ENCODE measurements at places on chromosomes 16 and 17.

- DNase-seq = no peak
Observed at GRCh38 chr17:68029512-68030215, 5.9 kb upstream of the KPNA2 start.

DNA sequence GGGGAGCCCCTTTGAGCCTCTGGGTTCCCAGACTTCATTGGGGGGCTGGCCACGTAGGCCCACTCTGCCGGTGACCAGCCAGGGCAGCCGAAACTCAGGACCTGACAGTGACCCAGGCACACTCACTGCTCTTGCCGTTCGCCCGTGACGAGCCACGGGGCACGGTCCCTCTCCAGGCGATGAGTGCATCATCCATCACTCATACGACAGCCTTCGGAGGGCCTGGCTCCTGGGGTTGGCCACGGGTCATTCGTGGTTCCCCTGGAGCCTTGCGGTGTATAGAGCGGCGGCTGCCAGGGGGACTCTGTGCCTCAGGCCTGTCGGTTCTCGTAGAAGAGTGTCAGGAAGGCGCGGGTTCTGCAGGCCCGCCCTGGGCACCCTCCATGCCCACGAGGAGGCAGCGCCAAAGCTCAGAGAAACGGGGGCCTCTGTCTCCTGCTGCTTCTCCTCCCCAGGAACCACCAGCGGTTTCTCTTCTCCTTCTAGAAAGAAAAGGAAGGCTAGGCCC, 11.2 kb upstream of the NUDT16L1 start:
- no peak for DNase-seq

DNA sequence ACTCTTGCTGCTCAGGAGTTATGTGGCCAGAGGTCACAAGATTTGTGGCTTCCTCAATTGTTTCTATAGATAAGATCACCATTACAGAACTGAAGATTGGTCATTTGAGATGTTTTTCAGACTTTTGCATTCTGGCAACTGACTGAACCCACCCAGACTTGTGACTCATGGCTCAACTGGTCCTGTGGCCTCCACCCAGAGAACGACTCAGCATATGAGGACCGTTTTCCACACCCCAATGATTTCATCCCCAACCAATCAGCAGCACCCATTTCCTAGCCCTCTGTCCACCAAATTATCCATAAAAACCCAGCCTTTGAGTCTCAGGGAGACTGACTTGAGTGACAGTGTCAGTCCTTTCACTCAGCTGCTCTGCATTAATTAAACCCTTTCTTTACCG, 143.2 kb upstream of the ASIC2 start:
- peak; percentile 9 for DNase-seq

DNA sequence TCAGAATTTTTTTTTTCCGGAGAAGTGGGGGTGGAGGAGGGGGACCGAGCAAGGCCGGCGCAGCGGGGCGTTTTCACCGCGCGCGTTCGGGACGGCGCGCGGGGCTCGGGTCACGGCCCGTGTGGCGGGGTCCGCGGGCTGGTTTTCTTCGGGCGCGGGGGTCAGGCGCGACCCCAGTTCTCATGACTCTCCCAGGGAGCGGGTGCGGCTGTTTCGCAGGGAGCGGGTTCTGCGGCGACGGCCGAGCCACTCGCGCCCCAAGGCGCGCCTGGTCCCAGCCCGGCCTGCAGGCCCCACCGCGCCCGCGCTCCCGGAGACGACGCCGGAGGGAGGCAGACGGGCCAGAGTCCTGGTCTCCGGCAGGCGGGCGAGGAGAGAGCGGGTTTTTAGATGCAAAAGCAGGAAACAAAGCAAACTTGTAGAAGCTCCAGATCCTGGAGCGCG, 1.0 kb downstream of the BAHCC1 start:
- no peak for DNase-seq

- DNase-seq = no peak
Observed at GRCh38 chr17:6488008-6488539, 43.8 kb downstream of the PIMREG start.

DNA sequence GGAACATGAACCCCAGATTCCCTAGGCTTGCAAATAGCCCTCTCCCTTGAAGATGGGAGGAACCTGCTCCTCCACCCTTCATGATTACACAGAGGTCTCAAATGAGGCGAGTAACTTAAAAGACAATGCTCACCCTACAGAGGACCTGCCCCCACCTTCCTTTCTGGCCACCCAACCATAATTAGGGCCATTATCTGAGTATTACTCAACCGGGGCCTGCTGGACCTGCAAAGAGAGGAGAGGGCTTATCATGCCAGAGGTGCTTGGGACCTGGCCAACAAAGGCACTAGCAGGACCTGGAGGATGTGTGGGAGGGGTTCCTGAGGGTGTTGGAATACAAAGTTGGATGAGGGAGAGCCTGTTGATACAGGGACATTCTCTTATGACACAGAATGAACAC, 42.4 kb downstream of the RNF157 start:
- DNase-seq = no peak

DNA sequence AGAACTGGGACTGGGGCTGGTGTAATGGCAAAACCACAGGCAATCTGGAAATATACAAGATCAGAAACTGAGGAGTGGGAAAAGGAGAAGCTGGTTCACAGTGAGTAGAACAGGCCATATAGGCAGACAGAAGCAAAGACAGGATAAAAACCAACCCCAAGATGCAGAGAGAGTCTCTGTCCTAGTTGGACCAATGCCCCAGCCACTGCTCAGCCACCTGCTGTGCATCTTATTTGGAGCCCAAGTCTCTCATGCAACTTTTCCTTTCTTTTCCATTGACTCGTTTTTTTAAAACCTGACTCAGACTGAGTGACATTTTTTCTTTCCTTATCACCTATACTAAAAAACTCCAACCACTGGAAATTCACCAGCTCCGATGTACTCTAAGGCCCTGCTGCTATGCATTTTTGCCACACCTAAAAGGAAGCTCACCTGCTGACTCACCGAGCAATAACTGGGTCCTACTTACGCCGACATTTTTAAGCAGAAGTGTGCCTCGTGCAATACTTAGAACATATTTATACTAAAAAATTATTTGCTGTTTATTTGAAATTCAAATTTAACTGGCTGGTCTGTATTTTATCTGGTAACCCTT, 100.8 kb upstream of the XYLT1 start:
- no peak for DNase-seq

- no peak for DNase-seq
Observed at GRCh38 chr17:4772235-4772613, 538 bp downstream of the TM4SF5 start.

GRCh38 chr16:81164958-81165357, 68.8 kb upstream of the GCSH start:
- no peak for DNase-seq

DNA sequence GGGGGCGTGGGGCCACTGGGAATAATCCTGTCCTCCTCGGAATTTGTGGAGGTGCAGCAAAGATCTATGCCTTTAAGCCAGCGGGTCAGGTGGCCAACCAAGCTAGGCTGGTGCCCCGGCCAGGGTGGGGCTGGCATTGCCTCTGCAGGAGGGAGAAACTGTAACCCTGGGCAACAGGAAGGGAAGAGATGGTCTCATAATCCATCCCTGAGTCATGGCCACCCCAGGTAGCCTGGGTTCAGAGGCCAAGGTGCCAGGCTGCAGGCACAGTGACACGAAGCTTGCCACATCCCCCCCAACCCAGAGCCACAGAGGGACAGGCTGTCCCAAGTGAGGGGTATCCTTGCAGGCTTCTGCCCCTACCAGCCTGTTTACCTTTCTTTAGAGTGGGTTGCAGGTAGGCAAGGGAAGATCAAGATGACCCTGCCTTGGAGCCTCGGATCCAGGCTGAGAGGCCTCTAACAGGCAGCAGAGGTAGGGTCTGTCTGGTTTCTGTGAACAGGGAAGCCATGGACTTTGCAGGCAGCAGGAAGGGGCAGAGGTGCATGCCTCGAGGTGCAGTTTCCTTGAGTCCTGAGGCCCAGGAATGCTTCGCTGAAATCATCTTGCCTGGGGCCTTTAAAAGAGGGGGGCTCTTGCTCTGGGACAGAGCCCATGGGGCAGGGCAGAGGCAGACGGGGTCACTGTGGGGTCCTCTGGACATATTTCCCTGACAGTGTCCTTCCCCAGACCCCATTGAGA, 4.0 kb downstream of the LASP1 start:
- DNase-seq = no peak

DNA sequence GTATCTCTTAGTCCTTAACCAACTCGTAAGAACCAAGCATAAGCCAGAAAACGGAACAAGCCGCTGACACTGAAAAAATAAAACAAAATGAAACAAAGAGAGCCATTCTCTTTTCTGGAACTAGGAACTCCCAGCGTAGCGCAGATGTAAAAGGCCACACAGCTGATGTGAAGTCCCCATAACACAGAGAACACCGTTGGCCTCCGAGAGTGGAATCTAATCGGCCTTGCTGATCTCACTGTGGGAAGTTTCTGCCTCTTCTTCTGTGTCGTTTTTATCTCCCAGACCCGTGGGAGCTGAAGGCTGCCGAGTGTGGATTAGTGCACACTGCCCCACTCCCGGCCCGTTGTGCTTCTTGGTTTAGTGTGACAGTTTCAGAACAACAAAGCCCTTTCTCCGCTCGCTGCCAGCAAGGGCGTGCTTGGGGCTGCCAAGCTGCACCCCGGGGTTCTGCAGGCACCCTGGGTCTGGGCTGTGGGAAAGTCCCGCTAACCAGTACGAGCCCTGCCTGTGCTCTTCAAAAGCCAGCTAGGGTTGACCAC, 21.7 kb downstream of the TTYH2 start:
- DNase-seq = no peak

GRCh38 chr17:29119265-29119664, 60.9 kb downstream of the MYO18A start:
- DNase-seq = no peak

- DNase-seq = peak; percentile 6
Observed at GRCh38 chr17:69819316-69820087, 255.5 kb upstream of the KCNJ16 start.

GRCh38 chr16:88290850-88291830, 91.6 kb upstream of the ZNF469 start:
- DNase-seq = no peak

- peak; percentile 10 for DNase-seq
Observed at GRCh38 chr17:7486181-7486580, 2.0 kb downstream of the POLR2A start.

- no peak for DNase-seq
Observed at GRCh38 chr16:66538910-66539309, 11.0 kb downstream of the TK2 start.

GRCh38 chr17:3308603-3309002, 10.4 kb upstream of the OR3A1 start:
- no peak for DNase-seq

- peak; percentile 54 for DNase-seq
Observed at GRCh38 chr17:33390479-33391176, 97.5 kb upstream of the ASIC2 start.

DNA sequence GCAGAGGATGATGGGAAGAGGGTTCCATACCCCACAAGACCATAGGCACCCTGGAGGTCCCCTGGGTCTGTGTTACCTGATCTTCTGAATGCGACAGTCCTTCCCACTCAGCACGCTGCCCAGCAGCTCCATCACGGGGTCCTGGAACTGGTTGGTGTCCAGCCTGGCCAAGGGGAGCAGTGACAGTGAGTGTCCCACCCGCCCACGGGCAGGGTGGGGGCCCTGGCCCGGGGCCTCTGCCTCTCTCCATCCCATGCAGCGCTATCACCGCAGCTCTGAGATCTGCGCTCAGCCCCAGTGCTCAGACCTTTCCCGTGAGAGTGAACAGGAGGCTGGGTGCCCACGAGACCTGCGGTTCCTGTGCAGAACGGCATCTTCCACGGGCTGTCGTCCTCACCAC, 15.6 kb downstream of the NLRC3 start:
- no peak for DNase-seq

DNA sequence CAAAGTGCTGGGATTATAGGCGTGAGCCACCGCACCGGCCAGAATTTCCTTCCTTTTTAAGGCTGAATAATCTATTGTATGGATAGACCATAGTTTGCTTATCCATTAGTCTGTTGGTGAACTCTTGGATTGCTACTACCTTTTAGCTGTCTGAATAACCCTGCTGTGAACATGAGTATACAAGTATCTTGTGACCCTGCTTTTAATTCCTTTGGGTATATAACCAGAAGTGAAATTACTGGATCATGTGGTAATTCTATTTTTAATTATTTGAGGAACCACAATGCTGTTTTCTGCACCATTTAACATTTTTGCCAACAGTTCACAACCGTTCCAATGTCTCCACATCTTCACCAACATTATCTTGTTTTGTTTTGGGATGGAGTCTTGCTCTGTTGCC, 4.6 kb upstream of the OTOA start:
- no peak for DNase-seq

DNA sequence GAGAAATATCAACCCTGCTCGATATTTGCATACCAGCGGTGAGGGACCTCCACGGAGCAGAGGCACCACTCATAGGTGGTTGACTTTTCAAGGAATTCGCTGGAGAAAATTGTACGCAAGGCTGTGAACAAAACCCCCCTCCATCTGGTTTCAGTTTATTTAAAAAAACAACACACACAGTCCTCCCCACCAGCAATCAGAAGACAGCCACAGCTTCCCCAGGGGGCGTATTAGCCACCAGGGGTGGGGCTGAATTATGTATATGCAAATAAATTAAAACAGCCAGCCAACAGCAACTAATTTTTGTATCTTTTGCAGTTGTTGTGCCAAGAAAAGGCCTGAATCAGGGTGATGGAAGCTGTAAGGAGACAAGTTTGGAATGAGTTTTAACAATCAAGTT, 5.9 kb upstream of the HSD11B2 start:
- DNase-seq = no peak

- DNase-seq = no peak
Observed at GRCh38 chr17:81037026-81037797, 2.3 kb downstream of the BAIAP2 start.

DNA sequence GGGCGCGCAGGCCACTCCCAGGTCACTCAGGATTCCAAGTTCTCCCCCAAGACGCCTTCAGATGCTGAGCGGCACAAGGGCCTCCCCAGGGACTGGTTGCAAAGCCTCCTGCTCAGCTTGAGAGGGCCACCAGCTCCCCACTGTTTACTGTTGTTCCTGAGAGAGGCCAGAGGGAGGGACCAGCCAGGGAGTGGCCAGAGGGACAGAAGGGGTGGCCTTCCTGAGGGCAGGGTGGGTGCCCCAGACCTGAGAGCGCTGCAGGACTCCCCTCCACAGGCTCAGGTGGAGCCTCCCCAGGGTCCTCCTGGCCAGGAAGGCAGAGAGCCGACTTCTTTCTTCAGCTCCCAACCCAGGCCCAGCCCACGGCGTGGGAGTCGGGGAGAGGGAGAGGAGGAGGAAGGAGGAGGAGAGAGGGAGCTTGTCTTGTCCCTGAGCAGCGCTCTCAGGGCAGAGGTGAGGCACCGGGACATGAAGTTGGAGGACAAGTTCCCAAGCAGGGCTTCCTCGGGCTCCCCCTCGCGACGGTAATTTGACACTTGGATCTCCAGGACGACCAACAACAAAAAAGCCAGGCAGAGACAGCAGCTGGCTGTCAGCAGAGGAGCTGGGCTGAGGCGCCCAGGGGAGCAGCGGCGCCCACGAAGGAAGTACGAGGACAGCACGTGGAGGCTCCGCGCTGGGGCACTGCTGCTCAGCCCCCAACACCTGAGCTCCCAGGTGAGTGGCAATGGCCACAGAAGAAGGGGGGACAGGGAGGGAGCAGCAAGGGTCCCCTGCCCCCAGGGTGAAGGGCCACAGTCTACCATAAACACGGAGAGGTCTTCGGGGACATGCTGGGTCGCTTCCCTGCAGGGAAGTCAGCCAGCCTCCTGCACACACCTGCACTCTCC, 497 bp downstream of the SMIM5 start:
- DNase-seq = peak; percentile 84

GRCh38 chr17:8387914-8388651, 5.1 kb upstream of the RPL26 start:
- DNase-seq = no peak

GRCh38 chr17:2954898-2955445, 108.4 kb downstream of the OR1D5 start:
- peak; percentile 73 for DNase-seq

All from GM04504 (cell line).